Activated T-cell treated with anti-CD3 and anti-CD28 coated beads, Interleukin-2, amount 50 U/mL, for 48 hours (primary cell): ENCODE measurements at places on chromosomes 4 and X.

- DNase-seq: no peak
Measured at GRCh38 chr4:35820003-35820402, 424.3 kb downstream of the ARAP2 start.

- no peak for DNase-seq
Measured at GRCh38 chr4:155679343-155679742, 12.7 kb downstream of the GUCY1A1 start.

DNA sequence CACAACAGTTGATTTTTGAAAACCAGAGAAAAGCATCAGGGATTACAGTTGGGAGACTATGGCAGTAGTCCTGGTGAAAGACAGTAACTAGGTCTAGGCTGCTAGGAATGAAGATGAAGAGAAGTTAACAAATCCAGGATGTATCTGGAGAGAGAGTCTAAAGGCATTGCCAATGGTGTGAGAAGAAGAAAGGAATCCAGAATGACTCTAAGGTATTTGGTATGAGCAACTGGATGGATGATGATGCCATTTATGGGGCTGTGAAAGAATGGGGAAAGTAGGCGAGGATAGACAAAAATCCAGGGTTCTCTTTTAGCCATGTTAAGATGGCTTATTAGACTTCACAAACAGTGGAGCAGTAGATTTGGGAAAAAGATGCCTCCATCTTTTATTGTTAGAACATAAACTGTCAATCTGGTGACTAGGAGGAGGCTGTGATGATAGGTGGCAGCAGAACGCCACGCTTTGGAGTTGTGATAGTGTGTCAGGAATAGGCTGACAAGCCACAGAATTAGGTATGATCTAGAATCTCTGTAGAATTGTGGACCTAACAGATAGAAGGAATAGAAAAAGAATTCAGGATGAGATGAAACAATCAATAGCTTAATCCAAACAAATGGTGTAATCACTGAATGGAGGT, 27.3 kb upstream of the JADE1 start:
- peak; percentile 32 for DNase-seq

GRCh38 chrX:2595258-2595657, 94.5 kb upstream of the DHRSX start:
- DNase-seq: no peak

DNA sequence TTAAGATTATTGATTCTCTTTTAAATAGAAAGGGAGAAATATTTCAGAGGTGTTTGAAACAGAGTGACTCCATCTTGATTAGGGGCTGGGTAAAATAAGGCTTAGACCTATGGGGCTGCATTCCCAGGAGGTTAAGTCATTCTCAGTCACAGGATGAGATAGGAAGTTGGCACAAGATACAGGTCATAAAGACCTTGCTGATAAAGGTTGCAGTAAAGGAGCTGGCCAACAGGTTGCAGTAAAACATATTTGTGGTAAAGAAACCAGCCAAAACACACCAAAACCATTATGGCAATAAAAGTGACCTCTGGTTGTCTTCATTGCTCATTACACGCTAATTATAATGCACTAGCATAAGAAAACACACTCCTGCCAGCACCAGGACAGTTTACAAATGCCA, 165.0 kb downstream of the SPIN4 start:
- DNase-seq: no peak

DNA sequence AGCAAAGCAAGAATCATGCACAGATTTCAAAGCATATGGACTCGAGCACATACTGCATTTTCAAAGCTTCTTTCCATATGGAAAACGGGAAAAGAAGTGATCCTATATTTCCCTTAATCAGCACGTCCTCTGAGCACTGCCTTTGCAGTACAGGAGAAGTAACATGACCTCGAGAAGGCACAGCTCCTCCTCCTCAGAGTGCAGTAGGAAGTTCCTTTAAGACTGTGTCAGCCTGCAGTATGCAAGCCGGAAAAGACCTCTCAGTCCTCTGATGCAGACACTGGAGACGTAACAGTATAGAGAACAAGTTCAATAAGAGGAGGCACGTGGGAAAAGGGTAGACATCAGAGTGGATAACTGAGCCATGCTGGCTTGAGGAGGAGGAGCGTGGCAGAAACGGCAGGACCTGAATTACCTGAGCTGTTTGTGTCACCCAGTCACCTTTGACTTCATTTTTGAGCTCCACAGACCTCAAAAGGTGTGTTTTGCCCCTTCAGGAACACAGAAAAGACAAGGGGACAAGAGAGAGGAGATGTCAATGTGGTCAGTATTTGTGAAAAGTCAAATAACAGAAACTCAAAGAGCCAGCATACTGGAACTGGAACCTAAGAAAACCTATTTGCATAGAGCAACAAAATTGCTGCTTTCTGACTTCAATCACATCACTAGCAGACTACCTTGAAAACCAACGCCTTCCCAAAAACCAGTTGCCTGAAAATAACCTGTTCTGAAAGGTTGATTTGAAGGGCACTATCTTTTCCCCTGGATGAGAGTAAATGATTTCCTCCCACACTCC, 20.8 kb downstream of the IRF2 start:
- peak; percentile 41 for DNase-seq

DNA sequence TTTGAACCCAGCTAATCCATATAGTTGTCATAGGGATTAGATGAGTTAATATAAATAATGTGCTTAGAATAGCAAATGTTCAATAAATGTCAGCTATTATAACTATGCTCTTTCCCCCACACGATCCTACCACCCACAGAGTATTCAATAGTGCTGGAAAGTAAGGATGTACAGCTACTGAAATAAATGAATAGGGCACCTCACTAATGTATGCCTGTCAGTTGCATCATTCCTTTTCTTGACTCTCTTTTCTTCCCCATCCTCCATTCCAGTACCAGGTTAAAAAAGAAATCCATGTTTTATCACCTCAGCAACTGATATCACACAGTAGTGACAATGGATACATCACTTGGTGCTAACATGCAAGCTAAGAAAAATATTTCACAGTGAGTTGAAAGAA, 42.8 kb upstream of the GPM6B start:
- DNase-seq: no peak

GRCh38 chr4:8439914-8440491, 520 bp downstream of the ACOX3 start:
- DNase-seq: no peak

DNA sequence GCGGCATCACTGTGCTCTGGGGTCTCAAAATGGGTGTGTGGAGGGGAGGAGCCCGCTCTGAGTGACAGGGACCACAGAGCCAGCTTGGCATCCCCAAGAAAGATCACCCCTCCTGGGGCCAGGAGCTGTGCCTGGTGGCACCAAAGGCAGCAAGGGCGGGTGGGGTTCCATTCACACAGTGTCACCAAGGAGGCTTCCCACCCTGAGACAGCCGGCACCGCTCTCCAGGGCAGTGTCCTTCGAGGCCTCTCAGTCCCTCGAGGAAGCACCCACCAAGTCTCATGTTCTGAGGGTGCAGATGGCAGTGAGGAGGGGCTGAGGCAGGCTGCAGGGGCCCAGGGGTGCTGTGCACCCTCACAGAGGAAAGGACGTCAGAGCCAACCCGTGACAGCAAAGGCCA, 44.0 kb upstream of the MAN2B2 start:
- DNase-seq: no peak

DNA sequence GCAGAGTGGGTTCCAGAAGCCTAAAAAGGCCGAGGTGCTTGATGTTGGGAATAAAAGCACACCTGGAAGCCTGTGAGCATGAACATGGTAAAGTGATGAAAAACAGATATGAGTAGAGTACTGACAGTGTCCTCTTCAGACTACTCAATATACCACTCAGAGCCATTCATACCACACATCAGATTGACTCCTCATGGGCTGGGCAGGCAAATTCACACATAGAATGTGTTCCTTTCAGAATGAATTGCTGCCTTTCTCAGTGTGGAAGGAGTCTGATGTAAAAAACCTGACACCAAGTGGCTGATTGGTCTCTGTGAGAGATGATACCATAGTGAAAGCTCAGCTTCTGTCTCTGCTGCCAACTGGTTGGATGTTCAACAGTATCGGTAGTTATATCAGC, 442.7 kb downstream of the RAPGEF2 start:
- DNase-seq: no peak

DNA sequence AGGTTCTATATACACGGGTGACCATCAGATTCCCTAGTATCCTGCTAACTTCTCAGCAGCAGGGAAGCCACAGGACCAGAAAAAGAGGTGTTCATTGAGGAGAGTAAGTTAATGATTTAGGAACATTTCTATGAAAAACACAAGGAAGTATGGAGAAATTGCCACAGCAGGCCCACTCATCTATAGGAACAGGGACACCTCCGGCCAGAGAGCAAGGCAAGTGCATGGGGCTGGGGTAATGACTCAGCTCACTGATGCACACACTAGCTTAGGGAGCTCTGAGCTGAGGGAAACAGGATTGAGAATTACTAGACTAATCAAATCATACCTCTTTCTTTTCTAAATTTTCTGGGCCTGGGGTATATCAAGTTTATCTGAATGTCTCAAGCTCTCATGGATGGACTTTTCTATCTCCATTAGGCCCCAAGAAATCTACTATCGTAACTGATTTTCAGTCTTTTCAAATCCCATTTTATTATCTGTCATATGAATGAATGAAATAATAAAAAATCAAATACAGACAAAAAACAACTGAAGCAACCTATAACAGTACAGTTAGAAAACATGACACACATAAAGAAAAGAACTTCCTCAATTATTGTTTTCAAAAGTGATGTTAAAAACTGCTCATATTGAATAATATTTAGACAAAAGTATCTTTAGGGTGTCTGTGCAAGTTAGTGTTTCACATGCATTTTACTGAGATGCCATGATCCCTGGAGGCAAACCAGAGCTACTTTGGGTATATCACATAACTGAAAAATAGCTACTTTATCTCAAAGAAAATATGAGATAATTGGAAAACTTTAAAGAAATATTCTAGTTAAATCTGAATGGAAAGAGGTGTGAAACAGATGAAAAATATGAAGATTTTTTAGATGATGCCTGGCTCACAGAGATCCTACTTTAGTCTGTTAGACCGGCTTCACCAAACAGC, 89.8 kb downstream of the FBXO8 start:
- DNase-seq: no peak

- no peak for DNase-seq
Measured at GRCh38 chr4:37441231-37442061, 196.9 kb downstream of the NWD2 start.

DNA sequence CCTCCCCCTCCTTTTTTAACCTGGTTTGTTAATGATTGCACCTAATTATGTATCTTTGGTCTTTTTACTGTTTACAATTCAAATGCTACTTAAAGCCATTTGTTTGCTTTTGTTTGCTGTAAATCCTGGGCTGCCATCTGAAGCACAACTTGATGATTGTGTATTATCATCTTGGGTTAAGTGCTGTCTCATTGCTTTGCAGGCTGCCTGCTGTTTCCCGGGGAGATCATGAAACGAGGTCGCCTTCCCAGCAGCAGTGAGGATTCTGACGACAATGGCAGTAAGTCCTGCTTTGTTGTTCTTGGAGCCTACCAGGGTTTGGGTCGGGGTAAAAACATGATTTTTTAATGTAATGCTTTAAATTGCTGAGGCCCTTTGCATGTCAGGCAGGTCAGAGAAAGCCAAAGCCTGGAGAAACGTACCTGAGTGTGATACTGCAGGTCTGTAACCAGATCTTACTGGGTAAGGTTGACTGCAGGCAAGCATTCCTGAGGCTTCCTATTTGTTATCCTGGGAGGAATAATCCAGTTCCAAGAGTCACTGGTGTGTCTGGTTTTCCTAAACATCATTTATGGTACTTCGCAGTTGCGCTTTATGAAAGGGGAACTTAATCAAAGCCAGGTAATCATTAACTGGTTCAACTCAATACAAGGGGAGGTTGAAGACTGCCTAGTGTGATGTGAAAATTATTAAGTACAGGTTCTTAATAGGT, 22.2 kb downstream of the JADE1 start:
- no peak for DNase-seq

DNA sequence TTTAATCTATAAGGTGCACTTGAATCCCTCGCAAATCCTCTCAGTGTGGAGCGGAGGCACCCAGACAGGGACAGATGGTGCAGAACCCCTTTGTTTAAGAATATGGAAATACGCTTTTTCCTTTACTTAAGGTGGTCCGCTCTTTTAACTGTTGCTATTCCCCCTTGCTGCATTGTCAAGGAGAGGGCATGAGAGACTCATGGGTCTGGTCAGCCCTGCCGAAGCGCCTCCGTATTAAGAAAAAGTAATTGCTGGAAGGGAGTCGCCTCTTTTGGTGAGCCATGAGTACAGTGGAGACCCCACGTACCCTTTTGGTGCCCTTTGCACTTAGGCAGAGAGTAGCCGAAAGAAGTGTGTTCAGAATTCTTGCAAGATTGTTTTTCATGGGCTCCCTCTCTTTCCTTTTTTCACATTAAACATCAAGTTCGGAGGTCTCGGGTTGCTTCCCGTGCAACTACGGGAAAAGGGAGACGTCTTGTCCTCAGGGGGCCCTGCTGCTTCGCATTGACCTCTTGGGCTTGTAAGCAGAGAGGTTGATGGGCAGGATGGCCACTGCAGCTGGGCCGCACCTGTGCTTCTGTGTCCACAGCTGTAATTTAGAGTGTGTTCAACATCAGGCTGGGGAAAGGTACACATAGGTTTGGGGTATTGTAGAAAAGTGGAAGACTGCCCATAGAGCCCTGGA, 109.6 kb downstream of the SPRY1 start:
- DNase-seq: no peak

GRCh38 chrX:154980330-154981115, 42.0 kb downstream of the F8 start:
- DNase-seq: peak; percentile 83

GRCh38 chr4:137693641-137694040, 161.3 kb upstream of the PCDH18 start:
- no peak for DNase-seq

- DNase-seq: no peak
Measured at GRCh38 chr4:137360761-137361160, 171.5 kb downstream of the PCDH18 start.

GRCh38 chr4:73608689-73609594, 11.3 kb downstream of the RASSF6 start:
- no peak for DNase-seq

DNA sequence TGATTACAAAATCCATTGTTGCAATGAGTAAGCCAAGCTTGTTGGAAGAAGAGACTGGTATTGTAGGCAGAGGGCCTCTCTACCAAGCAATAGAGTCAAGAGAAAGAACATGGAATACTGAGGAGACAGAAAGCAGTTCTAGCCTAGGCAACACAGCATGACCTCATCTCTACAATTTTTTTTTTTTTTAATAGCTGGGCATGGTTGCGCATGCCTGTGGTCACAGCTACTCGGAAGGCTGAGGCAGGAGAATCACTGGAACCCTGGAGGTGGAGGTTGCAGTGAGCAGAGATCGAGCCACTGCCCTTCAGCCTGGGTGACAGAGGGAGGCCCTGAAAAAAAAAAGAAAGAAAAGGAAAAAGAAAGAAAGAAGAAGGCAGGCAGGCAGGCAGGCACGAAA, 11.7 kb upstream of the ZBTB33 start:
- no peak for DNase-seq

DNA sequence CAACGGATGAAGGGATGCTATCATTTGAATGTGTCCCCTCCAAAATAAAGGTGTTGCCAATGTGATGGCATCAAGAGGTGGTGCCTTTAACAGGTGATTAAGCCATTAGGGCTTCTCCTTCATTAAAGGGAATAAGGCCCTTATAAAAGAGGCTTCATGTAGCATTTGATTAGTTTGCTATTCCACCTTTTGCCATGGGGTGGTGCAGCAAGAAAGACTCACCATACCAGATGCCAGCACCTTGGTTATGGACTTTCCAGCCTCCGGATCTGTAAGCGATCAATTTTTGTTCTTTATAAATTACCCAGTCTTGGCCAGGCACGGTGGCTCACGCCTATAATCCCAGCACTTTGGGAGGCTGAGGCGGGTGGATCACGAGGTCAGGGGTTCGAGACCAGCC, 7.9 kb upstream of the SLC25A43 start:
- DNase-seq: no peak

GRCh38 chrX:19382555-19383145, 38.9 kb downstream of the PDHA1 start:
- DNase-seq: peak; percentile 75

GRCh38 chrX:44903830-44904530, 31.0 kb downstream of the KDM6A start:
- DNase-seq: no peak
